ENCODE measurements at places on chromosomes 3 and 15.

GRCh38 chr3:168260859-168261258, 165.1 kb upstream of the GOLIM4 start:
- DNase-seq, result no peak

GRCh38 chr3:51987568-51987967, 4.2 kb downstream of the ACY1 start:
- DNase-seq, result no peak

- DNase-seq, result no peak
These were observed 25.5 kb downstream of the FAM174B start for GRCh38 chr15:92629975-92630626.

- DNase-seq, result no peak
These were observed 310.1 kb upstream of the RGMA start for GRCh38 chr15:93399121-93399520.

DNA sequence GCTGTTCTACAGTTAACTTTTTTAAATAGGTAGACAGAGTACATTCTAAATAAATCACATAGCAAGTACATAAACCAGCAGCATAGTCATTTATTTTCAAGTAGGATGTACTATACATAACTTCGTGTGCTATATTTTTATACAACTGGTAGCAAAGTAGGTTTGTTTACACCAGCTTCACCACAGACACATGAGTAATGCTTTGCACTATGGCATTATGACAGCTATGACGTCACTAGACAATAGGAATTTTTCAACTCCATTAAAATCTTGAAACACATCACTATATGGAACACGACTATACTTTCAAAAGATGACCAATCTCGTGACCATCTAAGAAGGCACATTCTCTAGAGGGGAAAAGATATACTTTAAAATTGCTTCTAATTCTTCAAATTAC, 3.5 kb downstream of the TEX55 start:
- peak; percentile 45 for DNase-seq

DNA sequence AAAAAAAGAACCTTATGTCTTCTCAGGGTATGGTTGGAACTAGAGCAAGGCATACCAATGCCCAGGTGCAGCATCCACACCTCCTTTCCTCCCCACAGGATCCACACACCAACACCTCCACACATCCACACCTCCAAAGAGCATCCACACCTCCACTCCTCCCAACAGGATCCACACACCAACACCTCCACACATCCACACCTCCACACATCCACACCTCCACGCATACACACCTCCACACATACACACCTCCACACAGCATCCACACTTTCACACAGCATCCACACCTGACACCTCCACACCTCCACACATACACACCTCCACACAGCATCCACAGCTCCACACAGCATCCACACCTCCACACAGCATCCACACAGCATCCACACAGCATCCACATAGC, 5.3 kb downstream of the MESP1 start:
- DNase-seq, result no peak

- no peak for DNase-seq
These were observed 60.7 kb downstream of the PIAS1 start for GRCh38 chr15:68114840-68115239.

DNA sequence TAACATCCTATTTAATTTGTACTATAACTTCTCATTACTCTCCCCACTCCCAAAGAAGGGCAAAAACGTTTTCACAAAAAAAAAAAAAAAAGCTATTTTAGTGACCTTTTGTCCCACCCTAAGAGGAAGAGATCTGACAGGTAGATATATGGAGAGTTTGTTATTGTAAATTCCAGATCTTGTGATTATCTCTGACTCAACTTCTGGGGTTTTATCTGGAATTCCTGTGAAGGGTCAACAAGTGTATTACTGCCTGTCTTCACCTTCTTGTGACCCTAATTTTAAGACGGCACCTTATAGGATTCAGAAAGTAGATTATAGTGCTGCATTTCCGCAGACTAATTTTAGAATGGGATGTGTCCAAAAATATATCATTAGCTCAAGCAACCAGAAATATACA, 205.9 kb upstream of the CDIN1 start:
- no peak for DNase-seq

DNA sequence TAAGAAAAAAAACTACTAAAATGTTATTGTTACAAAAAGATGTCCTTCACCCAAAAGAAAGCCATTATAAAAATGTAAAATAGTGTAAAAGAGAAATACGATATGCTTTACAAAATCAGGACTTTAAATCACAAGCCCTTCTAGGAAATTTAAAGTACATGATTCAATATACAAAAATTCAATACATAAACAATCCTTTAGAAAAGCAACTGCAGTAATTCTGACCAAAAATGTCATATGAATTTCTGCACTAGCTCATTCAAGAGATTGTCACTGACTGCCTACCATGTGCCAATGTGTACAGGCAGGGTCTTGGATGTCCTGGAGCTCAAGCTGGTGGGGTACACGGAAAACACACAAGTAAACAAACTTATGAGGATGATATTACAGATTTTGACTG, 2.5 kb downstream of the MORC1 start:
- no peak for DNase-seq

- no peak for DNase-seq
These were observed 40.7 kb upstream of the VILL start for GRCh38 chr3:37949866-37950265.

DNA sequence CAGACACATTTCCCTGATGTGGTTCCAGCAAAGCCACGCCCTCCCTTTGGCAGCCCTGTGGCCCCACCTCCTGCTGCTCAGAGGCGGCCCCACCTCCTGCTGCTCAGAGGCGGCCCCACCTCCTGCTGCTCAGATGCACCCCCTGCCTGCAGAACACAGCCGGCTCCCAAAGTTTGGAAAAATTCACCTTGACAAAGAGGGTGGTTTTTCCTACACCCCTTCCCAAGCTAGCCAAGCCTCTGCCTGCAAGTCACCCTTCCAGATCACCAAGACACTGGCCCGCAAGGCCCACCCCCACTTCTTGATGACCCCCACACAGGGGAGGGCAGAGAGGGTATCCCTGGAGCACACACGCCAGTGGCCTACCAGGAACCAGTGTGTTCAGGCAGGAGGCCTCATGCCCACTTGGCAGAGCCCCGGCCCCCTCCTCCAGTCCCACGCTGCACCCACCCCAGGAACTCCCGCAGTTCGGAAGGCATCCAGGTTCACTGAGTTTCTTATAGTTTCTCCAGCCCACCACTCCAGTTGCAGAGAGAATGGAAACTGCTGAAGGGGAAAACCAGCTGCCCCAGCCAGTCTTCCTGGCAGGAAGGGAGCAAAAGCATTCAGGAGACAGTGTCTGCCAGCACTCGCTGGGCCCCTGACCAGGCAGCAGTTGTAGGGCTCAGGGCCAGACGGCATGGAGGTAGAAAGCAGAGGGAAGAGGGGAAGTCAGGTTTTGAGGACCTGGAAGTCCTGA, 2.3 kb upstream of the HAPLN3 start:
- DNase-seq, result no peak

- DNase-seq, result no peak
These were observed 8.0 kb downstream of the FBLN2 start for GRCh38 chr3:13556917-13557316.

- no peak for DNase-seq
These were observed 20.8 kb downstream of the FAM3D start for GRCh38 chr3:58645726-58646125.

GRCh38 chr3:144275005-144275404, 303.4 kb downstream of the DIPK2A start:
- no peak for DNase-seq

- DNase-seq, result no peak
These were observed 304.1 kb downstream of the RORA start for GRCh38 chr15:60924916-60925397.

- DNase-seq, result no peak
These were observed 153.9 kb downstream of the CPNE4 start for GRCh38 chr3:131880948-131881347.

GRCh38 chr3:4895838-4896237, 83.4 kb upstream of the BHLHE40 start:
- no peak for DNase-seq

DNA sequence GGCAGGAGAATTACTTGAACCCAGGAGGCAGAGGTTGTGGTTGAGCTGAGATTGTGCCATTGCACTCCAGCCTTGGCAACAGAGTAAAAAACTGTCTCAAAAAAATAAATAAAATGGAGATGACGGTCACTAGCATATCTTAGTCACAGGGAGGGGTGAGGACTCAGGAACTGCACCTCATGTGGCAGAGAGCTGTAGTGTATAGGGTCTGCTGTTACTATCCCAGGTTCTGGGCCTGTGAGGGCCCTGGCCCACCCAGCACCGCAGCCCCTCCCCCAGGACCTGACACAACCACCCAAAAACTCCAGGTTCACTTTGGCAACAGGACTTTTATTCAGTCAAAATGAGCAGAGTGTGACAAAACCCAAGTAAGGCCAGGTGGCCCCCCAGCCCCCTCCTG, 22.3 kb downstream of the RNU5B-1 start:
- DNase-seq, result no peak

DNA sequence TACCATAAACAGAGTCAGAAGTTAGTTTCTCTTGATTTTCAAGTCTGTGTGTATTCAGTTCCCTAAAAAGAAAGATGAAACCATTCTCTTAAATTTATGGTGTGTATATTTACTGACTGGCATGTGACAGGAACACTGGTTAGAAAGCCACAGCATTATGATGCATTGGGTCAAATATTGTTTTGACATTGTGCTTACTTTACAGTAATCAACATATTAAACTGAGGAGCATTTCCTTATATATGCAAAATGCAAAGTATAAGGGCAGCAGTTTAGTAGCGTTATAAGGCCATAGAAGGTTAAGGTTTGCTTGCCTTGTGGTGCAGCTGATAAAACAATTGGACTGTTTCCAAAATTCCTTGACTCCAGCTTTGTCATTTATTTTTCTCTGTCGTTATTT, 72.9 kb downstream of the EPHA3 start:
- no peak for DNase-seq

- no peak for DNase-seq
These were observed 14.0 kb downstream of the VILL start for GRCh38 chr3:38004415-38005075.

- no peak for DNase-seq
These were observed 30.1 kb downstream of the PXYLP1 start for GRCh38 chr3:141261472-141262307.

GRCh38 chr3:128344052-128344735, 122.5 kb downstream of the DNAJB8 start:
- DNase-seq, result no peak

DNA sequence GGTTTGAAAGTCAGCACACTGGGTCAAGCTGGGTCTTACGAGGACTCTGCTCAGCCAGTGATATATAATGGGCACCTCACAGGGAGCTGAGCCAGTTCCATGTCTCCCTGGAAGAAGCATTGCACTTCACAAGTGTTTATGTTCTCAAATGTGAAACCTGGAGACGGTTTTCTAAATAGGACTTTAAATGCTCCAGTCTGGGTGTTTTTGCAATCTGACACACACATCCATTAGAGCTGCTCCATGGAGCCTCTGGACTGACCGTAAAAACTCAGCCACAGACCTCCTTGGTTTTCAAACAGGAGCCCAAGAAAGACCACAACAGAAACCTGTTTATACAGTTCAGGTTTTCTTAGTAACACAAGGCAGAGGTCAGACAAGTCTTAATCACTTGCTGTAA, 201.3 kb upstream of the LRIG1 start:
- no peak for DNase-seq

GRCh38 chr3:61666615-61667330, 105.4 kb downstream of the PTPRG start:
- DNase-seq, result no peak

DNA sequence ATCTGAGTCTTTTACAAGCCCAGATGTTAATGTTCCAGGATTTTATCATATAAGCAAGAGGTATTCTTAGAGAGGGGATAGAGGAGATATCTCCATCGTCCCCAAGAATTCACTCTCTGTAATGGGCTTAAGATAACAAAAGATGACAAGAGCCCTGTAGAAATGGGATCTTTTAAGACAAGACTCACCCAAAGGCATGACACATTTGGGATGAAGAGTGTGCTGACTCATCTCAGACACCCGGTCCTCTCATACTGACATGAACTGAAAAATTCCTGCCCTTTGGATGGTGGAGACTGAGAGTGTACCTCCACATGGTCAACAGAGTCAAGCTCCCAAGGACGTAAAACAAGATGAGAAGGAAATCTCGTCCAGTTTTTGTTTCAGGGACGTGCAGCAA, 11.0 kb downstream of the LEKR1 start:
- DNase-seq, result no peak

- DNase-seq, result no peak
These were observed 146.3 kb downstream of the TMCO5A start for GRCh38 chr15:38080651-38081275.

DNA sequence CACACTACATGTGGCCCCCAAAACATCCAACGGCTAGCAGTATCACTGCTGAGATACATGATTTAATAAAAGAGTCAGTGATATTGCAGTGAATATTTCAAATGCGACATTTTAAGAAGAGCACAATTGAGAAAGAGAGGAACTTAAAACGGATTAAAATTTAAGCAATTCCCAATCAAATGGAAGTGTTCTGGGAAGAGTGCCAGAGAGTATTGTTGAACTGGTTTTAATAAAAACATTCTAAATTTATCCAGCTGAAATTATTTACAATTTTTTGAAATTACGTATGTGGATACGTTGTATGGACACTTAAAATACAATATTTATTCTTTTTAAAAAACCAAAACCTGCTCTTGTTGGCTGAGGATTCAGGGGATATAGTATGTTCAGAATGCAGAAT, 117.7 kb downstream of the C3orf38 start:
- no peak for DNase-seq

DNA sequence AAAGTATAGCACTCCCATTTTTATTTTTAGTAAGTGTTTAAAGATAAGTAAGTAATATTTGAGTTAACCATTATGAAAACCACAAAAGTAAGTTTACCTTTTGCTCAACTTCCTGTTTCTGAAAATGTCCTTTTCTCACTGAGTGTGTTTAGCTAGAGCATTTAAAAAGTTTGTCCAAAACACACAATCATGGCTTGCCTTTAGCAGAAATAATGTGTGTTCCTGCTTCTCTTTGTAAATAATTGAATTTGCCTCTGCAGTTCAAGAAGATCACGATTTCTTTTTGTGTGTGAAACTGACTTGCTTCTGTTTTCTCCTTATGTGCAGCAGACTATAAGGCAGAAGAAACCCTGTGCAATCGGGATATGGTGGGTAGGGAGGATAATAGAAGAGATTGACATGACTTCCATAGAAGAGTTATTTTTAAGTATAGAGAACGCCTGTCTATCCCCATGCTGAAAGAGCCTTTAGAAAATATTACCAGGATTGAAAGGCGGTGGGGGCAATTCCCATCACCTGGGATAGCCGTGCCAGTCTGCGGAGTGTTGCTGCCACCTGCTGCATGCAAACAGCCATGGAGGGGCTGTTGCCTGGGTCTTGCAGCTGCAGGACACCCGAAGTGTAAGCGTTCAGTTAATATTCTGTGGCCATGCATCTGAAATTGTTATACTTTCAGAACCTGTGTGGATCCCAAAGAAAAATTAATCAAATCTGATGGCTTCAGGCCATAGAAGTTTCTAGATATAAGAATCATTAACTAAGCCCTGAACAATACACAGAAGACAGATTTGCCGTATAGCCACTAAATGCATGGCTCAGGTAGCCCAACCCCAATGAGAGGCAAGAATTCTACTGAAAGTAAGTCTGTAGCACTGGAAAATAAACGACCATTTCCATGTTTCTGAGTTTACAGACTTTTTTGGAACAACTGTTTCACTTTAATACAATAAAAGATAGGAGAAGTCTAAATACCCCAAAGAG, 2.4 kb upstream of the CD96 start:
- no peak for DNase-seq

Data from AG04450 (cell line).